ENCODE measurements at places on chromosomes 2 and 18. TPM values are rescaled to one million over a fixed set of nuclear protein-coding genes. Genes with fewer than 3 reads are reported as not detected.

DNA sequence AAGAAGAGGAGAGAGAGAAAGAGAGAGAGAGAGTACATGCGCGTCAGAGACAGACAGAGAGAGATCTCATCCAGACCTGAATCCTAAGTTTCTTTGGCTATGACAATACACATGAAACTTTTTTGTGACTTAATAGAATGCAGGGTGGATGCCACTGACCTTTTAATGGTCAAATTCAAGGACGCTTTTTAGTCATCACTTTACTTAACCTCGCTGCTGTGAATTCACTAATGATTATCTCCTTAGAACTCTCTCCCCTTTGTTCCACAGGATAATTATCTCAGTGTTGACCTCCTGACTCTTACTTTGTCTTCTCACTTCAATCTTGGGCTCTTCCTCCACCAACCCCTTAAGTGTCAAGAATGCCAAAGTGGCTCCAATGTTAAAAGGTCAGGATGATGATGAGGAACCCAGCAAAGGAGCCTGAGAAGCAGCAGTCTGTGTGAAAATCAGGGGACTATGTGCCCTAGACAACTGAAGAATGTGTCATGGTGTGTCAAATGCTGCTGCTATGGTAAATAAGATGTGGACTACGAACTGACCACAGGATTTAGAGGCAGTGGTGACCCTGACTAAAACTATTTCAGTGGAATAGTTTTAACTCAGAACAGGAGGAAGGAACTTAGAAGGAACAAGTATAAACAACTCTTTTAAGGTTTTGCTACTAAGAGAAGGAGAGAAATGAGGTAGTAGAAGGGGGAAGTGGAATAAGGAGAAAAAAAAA, 382.1 kb downstream of the ZEB2 start:
- DNase-seq, result no peak

DNA sequence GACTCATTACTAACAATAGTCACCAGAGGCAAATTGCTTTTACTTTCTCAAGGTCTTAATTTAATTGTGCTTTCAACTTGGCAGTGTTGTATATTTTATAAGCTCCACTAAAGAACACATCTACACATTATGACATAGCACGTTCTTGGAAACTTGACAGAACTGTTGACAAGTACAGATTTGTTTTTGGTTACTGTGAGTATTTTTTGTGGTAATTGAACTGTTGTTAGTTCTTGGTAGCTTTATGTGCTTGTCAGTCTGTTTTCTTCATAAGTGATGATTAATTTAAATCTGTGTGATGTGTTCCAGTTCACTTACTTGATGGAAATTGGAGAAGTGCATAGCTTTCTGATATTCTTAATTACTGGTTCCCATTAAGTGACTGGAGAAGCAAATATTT, 63.9 kb downstream of the COMMD1 start:
- no peak for DNase-seq

GRCh38 chr18:79983793-79984192, 4.6 kb downstream of the TXNL4A start:
- DNase-seq, result no peak

- peak; percentile 9 for DNase-seq
Observed at GRCh38 chr2:84781942-84782716, 98.8 kb downstream of the TRABD2A start.

The ZC3H15 gene
- total RNA-seq, result 82.9 TPM

- no peak for DNase-seq
Observed at GRCh38 chr18:61764381-61764780, 128.4 kb downstream of the RNF152 start.

DNA sequence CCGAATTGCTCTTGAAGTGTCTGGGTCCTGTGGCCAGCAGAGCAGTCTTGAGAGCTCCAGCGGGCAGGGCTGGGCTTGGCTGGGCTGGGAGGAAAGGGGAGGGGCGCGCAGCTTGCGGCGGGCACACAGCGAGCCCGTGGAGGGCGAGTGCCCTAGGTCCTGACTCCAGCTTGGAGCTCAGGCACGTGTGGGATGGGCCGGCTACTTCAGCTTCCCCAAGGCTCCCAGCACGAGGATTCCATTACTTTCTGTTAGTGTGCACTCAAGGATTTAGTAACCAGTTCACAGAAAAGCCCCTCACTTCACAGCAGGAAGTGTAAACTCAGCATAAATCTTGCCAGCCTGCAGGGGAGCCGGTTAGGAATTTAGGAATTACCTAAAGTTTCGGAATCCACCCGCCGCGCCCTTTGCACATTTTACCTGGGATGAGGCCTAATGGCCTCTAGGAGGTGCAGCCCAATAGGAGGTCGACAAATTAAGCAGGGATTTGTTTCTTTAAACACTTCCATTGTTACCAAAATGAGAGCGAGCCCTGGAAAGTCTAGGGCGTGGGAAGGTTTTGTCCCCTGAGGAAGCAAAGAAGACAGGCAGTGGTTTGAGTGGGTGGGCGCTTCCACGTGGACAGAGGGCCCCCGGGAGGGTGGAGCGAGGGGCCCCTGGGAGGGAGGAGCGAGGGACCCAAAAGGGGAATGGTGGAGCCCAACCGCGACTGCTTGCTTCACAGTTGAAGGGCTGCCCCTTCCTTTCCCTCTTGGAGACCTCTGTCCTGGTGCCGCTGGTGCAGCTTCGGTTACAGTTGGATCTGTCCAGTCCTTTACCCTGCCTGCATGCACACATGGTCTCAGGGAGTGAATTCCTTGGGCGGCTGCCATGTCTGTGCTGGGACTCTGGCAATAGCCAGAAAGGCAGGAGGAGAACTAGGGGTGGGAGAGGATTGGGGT, 93.3 kb downstream of the CTAGE1 start:
- no peak for DNase-seq

The FAM136A gene
- total RNA-seq, result 32.9 TPM

GRCh38 chr2:44801289-44801840, 140.1 kb upstream of the SIX3 start:
- DNase-seq, result no peak

The HOXD4 gene
- not detected for total RNA-seq

All from MG63 (cell line).